Testis (tissue), 5 donors: ENCODE measurements at places on chromosomes 5 and 9. TPM values are rescaled to one million over a fixed set of nuclear protein-coding genes. Genes with fewer than 3 reads are reported as not detected.

- DNase-seq, result no peak
- no peaks in the 10 kb centered on the region for H3K27me3 ChIP-seq
- no peaks in the 10 kb centered on the region for H3K36me3 ChIP-seq
- H3K4me1 ChIP-seq, result peaks cover 16% of the 10 kb centered on the region
Measured at GRCh38 chr5:133059621-133060020, 7.8 kb downstream of the HSPA4 start.

GRCh38 chr9:29208670-29209069 is 1635.4 kb upstream of the C9orf72 start:
- H3K4me3 ChIP-seq, result no peak overlapping the region
- H3K27me3 ChIP-seq, result no peaks in the 10 kb centered on the region
- H3K4me1 ChIP-seq, result no peaks in the 10 kb centered on the region
- no peak overlapping the region for H3K27ac ChIP-seq
- no peak for DNase-seq

DNA sequence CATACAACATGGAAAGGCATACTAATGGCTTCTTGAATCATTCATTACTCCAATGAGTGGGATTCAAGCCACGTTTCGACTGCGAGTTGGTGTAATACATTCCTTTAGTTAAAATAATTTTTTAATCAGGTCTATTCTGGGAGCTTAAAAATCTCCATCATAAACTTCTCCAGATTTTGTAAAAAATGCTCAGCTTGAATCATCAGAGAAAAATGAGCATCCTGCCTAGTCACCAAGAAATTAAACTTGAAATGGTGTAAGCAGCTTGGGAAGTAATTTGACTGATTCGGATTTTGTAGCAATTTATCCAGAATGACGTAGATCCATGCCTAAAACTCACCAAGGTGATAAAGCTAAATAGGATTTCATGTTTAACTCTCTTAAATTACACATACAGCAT is 165.7 kb downstream of the SLCO4C1 start:
- H3K27me3 ChIP-seq, result no peaks in the 10 kb centered on the region
- no peak overlapping the region for H3K4me3 ChIP-seq
- H3K4me1 ChIP-seq, result no peaks in the 10 kb centered on the region
- H3K27ac ChIP-seq, result no peak overlapping the region
- DNase-seq, result no peak

The ANKRD34B gene
- 0.12 TPM for total RNA-seq

The DBH gene
- 0.06 TPM for total RNA-seq

The TMEM171 gene
- 1.7 TPM for total RNA-seq

The RFX3 gene
- total RNA-seq, result 30.7 TPM
